ENCODE measurements at places on chromosomes 12 and 14. TPM values are rescaled to one million over a fixed set of nuclear protein-coding genes. Genes with fewer than 3 reads are reported as not detected.

GRCh38 chr14:90274808-90275457, 18.6 kb downstream of the PSMC1 start:
- DNase-seq: no peak

DNA sequence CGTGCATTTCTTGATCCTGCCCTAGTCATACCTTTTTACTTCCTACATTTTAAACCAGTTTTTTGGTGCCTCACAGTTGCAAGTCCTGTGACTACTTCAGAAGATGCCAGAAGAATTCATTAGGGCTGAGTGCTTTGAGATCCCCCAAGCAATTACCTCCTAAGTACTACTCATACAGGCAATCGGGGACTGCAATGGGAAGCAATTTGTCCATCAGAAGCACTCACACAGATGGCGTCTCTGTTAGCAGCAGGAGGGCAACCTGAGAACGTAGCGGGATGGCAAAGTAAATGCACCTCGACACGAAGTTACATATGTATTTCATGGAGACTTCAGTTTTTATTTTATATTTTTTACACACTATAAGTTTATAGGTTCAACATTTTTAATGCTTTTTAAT, 188.3 kb downstream of the CAPZA3 start:
- no peak for DNase-seq

The DEGS2 gene
- total RNA-seq: 24.3 TPM

The SDSL gene
- total RNA-seq: 3.1 TPM
